ENCODE measurements at places on chromosomes 3 and 15.
A peak's percentile ranks its signal among the peaks of the same experiment; 100 is the strongest.

DNA sequence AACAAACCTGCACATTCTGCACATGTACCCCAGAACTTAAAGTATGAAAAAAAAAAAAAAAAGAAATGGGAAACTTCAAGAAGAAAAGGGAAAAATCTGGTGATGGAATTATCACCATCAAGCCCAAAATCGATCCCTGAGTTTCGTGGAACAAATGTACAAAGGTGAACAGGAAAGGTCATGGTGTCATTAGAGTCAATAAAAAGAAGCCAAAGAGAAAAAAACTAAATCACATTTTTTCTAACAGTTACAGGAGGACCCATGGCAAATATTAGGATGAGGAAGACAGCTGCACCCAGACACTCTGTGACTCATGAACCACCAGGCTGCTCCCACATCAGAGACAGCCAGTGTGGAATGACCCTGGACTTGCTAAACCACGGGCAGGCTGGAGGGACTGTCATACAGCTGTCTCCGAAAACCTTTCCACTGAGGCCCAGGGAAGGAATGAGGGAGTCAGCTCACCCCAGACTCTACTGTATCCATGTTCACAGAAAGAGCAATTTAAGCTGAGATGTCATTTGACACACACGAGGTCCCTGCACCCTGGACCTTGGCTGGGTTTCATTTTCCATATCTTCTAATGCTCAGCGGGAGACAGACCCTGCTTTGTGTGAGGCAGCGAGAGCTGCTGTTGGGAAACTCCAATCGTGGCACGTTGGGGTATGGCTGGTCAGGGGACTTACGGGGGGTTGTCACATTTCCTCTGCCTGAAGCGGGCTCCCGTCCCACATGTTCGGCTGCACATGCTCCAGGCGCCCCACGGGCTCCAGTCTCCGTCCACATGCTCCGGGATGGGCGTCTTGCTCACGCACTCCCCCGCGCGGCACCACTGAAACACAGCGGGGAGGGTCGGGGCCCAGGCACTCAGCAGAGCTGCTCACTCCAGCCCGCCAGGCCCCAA, 210.2 kb downstream of the ADAMTS17 start:
- DNase-seq = peak; percentile 76

- DNase-seq = no peak
These were observed 28.8 kb downstream of the WHAMM start for GRCh38 chr15:82838096-82838735.

DNA sequence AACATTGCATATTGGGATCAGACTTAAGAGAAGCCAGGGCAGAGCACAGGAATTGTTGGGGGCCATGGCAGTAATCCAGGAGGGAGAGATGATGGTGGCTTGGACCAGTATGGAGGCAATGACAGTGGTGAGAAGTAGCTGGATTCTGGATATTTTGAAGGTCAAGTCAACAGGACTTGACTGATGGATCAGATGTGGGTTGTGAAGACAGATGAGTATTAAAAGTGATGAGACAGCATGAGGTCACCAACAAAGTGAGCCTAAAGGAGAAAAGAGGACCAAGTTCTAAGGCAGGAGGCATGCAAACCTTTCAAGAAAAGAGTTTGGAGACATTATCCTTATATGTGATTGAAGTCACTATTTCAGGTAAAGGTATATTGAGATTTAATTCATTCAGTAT, 56.6 kb upstream of the TIPARP start:
- no peak for DNase-seq

DNA sequence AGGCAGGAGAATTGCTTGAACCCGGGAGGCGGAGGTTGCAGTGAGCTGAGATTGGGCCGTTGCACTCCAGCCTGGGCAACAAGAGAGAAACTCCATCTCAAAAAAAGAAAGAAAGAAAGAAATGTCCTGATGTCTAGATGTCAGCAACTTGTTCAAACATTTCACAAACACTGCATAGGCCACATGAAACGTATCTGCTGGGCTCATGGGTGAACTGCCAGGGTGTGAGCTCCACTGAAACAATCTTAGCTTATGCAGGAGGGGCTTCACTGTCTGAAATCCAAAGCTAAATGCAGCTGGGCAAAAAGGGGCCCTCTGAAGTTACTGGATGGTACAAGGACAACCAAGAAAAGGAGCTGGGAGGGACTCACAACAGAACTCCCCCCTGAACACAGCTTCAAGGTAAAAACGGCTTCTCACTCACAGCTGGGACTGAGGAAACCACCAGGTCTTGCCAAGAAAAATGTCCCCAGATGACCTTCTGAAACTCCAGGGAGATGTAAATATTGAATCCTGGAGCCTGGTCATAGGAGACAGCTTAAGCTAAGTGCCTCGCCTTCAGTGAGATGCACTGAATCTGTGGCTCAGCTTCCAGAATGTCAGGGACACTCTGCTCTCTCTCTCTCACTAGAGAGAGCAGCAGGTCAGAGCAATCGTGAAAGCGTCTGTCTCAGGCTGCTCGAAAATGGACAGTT, 31.9 kb downstream of the SEC61A1 start:
- DNase-seq = no peak

GRCh38 chr3:37861620-37862041, at the start of gene CTDSPL:
Gene CTDSPL, plus strand, starts transcription at chr3:37861880. Its CDS starts 320 bp downstream, at chr3:37862200.
- peak; percentile 59 for DNase-seq

- DNase-seq = no peak
These were observed 56.3 kb upstream of the PCSK6 start for GRCh38 chr15:101545548-101546505.

- no peak for DNase-seq
These were observed 164.1 kb upstream of the SLC2A2 start for GRCh38 chr3:171190668-171191067.

DNA sequence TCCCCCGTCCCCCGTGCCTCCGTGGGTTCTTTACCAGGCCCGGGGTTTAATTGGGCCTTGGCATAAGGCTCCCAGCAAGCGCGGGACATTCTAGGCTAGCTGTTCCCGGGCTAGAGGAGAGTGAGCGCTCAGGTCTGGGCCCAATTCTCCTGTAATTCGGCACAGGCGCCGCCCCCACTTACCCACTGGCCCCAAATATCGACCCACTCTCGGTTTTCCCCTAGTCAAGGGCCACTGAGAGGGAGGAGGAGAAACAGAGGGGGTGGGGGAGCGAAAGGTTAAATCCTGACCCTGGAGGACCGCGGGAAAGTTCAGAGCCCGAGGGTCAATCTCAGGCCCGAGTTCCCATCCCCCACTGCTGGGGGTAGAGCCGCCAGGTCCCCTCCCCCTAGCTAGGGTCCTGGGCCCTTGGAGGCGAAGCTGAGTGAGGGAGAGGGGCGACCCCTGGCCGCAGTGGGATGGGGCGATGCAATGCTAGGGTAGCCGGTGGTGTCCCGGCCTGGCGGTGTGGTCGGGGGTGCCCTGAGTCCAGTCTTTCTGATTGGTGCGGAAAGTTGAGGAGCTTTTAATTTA, 8.5 kb upstream of the ONECUT1 start:
- no peak for DNase-seq

DNA sequence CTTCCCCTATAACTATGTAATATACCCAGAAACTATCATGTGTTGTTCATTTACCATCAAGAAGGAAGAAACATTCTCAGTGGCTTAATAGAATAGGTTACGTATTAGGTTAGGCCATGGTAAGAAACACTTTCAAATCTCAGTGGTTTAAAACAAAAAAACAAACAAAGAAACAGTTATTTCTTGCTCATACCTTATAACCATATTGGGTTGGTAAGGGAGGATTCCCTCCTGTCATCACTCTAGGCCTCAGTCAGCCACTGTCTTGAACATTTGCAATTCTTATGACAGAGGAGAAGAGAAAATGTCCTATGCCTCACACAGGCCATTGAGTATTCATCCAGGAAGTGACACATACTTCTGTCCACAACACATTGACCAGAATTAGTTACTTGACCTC, 727.7 kb upstream of the NECTIN3 start:
- DNase-seq = no peak

DNA sequence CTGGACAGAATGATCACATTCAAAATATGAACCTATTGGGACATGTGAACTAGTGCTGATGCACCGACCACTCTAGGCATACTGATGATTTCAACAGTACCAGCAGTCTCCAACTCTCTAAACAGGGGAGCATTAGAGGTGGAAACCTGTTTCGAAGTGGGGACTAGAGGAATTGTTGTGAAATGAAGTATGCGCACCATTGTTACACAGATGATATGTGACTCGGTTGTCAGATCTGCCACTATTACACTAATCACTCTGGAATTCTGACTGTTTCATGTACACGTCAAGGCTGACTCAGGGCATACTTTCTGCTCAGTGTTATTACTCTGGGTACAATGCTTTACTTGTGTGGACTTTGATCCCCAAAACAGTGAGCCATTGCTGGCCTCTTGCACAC, 198.2 kb upstream of the UBE2E2 start:
- DNase-seq = no peak

DNA sequence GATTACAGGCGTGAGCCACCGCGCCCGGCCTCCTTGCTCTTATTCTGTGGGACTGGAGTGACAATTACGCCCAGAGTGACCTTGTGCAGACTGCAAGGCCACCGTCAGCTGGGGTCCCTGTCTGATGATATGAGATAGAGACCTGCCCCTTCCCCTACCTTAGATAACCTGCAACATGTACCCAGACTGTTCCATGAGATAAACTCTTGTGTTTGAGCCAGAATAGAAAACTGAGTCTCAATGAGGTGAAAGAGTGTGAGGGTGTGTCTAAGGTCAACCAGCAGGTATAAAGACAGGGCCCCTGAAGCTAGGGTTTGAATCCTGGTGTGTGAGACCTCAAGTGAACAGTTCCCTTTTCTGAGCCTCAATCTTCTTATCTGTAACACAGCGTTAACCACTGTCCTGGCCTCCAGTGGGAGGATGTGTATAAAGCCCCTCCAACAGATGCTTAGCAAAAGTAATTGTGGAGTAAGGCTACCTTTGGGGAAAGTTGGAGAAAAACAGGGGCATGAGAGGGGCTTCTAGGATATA, 6.0 kb downstream of the TADA3 start:
- DNase-seq = no peak

GRCh38 chr3:32336113-32336498, 55.5 kb upstream of the CMTM7 start:
- no peak for DNase-seq

DNA sequence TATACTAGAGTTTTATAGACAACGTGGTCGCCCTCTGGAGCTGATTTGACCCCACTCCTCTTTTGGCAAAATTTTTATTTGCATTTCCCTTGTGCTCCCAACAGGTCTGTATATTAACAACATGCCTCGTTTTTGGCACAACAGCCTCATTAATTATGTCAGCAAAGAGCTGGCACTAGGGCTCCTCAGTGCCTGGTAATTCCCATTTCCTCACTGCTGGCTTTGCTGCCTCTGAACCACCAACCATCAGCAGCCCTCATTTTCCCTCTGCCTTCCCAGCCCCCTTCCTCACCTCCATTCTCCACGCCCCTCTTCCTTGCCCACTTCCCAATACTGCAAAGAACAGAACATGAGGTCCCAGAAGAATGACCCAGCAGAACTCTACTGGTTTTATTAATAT, 204.8 kb downstream of the ABHD5 start:
- no peak for DNase-seq

DNA sequence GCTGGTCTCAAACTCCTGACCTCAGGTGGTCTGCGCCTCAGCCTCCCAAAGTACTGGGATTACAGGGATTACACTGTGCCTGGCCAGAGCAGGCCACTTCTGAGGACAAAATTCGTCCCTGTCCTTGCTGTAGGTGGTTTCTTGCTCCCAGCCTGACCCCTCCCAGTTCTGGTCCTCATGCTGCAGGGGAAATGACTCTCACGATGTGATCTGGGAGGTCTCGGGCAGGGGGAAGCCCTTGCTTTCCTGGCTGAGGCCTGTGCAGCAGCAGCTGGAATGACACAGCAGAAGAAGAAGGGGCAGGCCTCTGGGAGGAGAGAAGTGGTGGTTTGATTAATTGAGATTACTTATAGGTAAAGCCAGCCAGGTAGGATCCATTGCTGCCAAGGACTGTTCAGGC, 39.3 kb downstream of the MEGF11 start:
- no peak for DNase-seq

DNA sequence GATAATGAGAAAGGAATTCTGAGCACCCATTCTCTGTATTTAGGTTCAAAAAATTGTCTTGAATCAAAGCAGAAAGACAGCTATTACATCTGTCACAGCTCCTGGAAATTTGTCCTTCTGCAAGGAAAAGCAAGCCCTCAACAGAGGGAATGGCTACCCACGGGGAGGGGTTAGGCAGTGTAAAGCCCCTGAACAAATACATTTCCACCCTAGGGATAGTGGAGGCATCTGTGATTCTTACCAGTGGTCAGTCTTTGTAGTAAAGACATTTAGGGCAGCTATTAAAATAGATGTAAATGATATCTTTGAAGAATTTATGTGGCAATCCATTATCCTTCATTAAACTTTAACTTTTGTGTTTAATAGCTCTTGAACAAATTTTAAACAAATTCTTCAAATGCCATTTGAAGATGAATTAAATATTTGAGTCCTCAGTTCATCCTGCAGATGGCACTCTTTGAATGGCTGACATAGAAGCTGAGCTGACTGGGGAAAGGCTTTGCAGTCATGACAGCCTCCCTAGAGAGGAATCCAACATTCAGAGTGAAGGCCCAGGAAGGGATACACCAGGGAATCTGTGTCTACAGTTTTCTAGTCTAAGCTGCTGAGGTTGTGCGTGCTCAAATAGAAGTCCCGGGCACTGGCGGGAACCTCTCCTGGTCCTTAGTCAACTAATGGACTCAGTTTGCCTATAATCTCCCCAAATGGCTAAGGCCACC, 359.7 kb upstream of the ROPN1 start:
- peak; percentile 90 for DNase-seq

- DNase-seq = no peak
These were observed 8.6 kb upstream of the TFG start for GRCh38 chr3:100700708-100701107.

DNA sequence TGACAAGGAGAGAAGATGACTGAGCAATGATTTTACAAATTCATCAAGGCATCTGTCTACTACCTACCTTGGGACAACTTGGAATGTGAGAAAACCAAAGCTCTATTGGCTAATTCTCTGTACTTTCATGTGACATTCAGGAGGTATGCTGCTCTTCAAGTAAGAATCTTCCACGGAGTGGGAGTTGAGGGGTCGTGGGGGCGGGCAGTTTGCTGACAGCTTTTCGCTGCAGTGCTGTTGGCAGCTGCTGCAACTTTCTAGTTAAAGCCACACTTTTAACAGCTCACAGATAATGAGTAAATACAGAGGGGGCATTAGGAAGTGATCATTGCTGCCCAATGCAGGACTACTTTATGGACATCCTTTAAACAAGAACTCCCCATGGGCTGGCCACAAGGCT, 22.3 kb downstream of the CLDN1 start:
- DNase-seq = no peak

DNA sequence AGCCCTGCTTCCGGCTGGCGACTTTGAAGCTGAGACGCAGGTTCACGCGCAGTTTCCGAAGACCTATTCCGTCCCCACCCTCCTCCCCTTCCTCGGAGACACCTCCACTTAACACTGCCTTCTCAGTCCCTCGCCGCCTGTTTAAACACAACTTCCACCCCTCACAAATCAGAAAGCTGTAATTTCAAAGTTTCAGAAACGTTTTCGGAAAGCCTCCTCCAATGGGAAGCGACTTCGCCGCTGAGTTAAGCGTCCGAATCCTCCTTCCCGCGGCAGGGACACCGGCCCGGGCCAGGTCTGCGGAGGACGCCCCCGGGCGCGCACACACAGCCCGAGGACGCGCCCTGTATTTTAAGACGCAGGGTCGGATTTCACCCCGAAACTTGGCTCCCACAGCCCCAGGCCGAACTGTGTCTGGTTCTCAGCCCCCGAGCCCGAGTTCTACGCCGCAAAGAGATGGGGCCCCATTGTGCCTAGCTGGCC, 559 bp upstream of the LRRN1 start:
- DNase-seq = peak; percentile 51
